ENCODE measurements at places on chromosomes 11 and 22.

DNA sequence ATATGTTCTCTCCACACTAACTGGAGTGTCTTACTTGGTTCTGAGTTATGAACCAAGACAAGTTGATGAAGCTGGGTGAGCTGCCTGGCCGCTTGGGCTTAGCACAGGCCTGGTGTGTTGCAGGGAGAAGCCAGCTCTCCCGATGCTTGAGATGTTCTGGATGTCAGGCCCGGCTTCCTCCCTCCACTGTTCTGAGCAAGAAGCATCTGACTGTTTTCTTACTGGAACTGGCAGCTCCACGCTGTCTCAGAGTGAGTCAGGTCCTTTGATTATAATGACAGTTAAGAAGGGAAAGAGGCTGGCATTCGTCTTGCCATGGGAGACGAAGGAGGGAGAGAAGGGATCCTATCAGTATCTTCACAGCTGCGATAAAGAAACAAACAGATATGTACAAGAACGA, 46.5 kb upstream of the CRTAM start:
- DNase-seq = no peak

GRCh38 chr11:64181506-64182411, 4.2 kb upstream of the STIP1 start:
- DNase-seq = peak; percentile 49

- no peak for DNase-seq
Measured at GRCh38 chr22:22034469-22035132, 52.0 kb upstream of the TOP3B start.

GRCh38 chr22:47587361-47587760, 824.9 kb downstream of the TBC1D22A start:
- DNase-seq = no peak

Measured in activated CD4-positive, alpha-beta T cell treated with anti-CD3 and anti-CD28 coated beads, Interleukin-2, Interleukin-4, amounts not matched to agents 100 ng/mL and 50 ng/mL, durations not matched to agents 16 hours and 8 hours (primary cell).